ENCODE measurements at places on chromosomes 4 and X.

DNA sequence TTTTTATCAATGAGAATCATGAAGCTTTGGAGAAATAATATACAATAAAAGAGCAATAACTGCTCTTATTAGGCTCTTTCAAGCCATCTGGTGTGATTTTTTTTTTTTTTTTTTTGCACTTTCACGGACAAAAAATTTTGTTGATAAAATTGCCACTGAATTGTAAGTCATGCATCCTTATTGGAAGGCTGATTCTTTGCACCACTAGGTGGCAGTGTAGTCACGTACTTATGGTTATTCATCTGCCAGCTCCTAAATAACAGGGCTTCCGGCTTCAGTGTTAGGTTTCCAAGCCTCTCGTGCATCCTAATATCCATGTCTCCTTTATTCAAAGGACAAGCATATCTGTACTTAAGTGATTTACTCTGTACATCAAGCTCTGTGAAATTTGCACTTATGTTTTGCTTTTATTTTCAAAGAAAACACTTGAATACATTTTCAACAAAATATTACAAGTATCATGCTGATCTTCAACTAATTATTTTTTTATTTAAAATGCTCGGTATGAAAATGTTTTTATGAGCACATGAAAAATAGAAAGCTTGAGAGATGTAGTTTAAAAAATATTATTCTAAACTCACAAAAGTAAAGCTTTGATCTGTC is 1578.3 kb upstream of the TENM3 start:
- no peak for DNase-seq

GRCh38 chr4:34932591-34932990 is 1311.7 kb downstream of the ARAP2 start:
- no peak for DNase-seq

GRCh38 chr4:98573791-98574190 is 84.6 kb downstream of the TSPAN5 start:
- no peak for DNase-seq

DNA sequence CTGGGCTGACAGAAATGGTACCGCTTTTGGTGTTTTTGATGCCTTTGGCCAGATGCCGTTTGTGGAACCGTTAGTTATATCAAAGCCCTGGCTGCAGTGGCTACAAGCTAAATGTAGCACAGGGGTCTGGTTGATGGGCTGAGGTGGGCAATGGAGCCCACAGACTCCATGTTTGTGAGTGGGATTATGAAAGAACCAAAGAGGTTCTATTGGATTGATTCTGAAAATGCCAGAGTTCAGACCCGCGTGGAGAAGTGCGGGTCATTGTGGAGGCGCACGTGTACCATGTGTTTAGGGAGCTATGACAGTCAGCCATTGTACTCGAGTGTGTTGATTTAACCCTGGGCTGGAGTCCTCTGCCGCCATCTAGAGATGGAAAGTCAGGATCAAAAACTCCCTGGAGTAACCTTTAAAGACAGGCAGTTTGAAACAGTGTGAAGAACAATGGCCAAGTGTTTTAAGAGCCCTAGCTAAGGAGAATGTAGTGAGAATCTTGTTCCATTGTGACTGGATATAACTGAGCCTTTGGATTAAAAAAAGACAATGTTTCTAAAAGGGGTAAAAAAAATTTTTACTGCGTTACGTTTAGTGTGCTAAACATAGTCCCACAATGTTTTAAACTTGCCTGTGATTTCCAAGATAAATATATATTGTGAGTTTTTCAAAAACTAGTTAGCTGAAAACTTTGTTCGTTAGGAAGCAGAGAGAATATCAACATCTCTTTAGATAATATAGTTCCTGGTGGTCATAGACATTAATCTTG is 12.7 kb downstream of the ART3 start:
- DNase-seq = no peak

- DNase-seq = no peak
Measured at GRCh38 chr4:53100501-53101190, 238.5 kb downstream of the RASL11B start.
